ENCODE measurements at places on chromosomes 11 and 22.

DNA sequence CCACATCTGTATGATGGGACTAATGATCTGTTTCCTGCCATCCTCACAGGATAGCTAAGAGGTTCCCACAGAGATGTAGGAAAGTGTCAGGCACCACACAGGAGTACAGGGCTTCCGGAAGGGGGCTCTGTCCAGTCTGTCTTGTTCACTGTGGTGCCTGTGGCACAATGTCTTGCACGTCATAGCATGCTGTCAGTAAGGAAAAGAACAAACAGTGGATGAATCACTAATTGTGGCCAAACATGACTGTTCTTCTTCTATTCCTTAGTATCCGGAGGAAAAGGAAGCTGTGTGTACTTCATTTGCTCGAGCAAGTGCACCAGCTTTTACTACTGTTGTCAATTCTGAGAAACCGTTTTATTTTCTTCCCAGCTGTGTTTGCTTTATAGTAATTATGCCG, 73.4 kb upstream of the YWHAH start:
- no peak for DNase-seq

DNA sequence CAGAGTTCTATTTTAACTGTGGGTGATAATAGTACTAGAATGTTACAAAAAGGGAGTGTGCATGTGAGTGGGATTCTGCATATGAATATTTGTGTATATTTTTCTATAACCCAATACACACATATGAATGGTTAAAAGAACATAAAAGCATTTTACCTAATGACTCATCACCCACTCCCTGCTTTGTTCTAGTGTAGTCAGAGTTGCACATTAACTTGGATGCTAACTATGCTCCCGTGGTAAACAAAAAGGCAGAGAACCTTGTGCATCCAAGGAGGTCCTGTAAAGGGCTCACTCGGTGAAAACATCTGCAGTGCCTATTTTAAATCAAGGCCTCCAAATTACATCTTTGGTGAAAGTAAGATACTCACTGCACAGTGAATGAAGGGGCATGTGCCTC, 1289.4 kb downstream of the LRRC4C start:
- no peak for DNase-seq

GRCh38 chr11:117604336-117604995, 192.6 kb downstream of the DSCAML1 start:
- DNase-seq = no peak

GRCh38 chr11:67302571-67303131, 679 bp upstream of the SSH3 start:
- DNase-seq = peak; percentile 88

DNA sequence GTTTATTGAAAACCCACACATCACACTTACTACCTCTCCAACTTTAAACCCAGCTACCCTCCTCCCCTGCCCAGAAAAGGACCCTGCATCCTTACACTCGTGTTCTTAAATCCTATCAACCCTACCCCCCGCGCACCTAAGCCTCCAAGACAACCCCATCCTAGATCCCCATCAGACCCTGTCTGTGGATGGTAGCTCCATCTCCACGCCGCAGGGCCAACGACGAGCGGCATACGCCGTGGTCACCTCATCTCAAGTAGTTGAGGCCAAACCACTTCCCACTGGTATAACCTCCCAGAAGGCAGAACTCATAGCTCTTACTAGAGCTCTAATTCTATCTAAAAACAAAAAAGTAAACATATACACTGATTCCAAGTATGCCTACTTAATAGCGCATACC, 9.4 kb upstream of the OR56A3 start:
- DNase-seq = no peak

GRCh38 chr22:41949297-41949965, 2.5 kb upstream of the CENPM start:
- DNase-seq = no peak

DNA sequence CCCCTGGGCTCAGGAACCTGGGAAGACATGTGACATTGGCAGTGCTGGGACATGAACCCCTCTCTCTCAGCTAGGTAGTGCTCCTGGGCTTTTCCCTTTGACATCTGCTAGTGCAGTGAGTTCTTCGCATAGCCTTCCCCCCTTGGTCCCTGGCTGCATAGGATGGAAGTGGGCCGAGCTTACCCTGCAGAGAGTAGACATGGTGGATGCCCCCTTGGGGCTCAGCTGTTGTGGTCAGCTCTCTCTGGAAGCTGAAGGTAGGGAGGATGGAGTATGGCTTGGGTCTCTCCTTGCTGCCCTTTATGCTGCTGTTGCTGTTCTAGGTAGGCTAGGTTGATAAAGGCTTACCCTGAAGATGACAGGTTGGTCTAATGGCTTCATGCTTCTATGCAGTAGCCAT, 92.1 kb downstream of the ZBTB16 start:
- no peak for DNase-seq
